ELF-1 (cell line): ENCODE measurements at places on chromosomes 6 and 20.

DNA sequence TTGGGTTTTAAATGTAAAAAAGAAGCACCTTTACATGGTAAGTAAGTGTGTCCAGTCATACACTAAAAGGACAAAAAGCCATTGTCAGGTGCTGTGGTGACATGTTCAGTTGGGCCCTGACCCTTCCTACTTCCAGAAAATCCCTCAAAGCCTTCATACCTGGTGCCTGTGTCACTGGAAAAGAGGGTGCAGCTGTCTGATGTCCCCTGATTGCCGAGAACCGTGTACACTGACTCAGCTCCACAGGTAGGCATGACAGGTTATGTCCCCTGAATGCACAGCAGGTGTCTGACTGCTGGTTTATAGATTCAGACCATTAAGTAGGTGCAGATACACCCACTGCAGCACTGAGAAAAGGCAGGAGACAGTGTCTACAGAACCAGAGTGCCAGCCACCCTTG is 99.1 kb downstream of the FOXC1 start:
- no peak for DNase-seq

DNA sequence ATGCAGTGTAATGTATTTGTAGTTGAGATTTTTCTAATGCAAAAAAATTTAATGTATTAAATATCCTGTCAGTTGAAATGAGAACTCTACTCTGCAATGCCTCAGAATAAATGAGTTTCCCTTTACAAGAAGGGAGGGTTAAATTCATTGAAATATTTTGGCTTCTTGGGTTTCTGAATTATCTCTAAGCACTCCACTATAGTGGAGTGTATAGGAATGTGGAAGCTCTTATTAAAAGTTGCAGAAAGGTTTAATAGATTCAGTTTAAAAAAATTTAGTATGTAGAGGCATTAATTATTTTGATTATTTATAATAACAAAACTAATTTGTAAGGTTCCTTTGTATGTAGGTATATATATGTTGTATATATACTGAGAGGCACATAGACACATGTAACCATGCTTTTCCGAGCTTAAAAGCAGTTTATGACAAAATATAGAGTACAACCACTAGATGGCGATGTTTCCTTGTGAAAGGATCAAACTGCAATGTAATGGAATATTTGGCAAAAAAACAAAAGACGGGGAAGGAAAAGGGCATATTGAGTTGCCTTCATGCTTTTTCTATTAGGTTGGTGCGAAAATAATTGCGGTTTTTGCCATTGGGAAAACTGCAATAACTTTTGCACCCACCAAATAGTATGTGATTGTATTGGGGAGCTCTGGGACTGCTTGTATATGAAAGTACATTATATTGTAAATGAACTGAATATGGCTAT is 144.2 kb downstream of the MYO6 start:
- DNase-seq = peak; percentile 14

DNA sequence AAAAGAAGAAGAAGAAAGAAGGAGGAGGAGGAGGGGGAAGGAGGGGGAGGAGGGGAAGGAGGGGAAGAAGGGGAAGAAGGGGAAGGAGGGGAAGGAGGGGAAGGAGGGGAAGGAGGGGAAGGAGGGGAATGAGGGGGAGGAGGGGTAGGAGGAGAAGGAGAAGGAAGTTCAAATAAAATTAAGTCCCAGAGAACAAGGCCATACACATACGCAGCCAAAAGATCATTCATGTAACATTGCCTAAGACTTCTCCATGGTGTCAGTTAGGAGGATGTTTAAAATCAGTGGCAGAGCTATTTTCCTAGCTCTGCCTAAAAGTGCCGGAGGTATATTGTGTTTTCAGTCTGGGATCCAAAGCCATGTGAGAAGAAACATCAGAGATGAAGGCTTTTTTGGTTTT is 75.8 kb downstream of the PLCB4 start:
- no peak for DNase-seq

DNA sequence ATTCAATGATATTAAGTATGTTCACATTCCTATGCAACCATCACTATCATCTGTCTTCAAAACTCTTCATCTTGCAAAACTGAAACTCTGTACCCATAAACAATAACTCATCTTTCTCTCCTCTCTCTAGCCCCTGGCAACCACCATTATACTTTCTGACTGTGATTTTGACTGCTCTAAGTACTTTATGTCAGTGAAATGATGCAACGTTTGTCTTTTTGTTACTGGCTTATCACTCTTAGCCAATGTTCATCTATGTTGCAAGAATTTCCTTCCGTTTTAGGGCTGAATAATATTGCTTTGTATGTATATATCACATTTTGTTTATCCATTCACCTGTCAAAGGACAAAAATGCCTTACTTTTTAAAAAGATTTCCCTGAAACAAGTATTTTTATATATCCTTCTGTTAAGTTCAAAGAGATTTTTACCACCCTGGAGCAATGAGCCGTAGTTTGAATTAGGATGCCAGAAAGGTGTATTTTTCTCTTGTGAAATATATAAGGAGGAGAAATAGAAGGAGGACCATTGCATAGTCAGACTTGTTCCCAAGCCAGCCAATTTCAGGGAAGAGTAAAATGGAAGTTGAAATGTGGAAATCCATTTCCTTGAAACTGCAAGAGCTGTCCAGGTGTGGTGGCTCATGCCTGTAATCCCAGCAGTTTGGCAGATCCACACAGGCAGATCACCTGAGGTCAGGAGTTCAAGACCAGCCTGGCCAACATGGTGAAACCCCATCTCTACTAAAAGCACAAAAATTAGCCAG is 4.0 kb upstream of the CGAS start:
- no peak for DNase-seq
